ENCODE measurements at places on chromosomes 4 and X.

GRCh38 chrX:44903107-44903506 lies 30.1 kb downstream of the KDM6A start:
- no peak for DNase-seq

DNA sequence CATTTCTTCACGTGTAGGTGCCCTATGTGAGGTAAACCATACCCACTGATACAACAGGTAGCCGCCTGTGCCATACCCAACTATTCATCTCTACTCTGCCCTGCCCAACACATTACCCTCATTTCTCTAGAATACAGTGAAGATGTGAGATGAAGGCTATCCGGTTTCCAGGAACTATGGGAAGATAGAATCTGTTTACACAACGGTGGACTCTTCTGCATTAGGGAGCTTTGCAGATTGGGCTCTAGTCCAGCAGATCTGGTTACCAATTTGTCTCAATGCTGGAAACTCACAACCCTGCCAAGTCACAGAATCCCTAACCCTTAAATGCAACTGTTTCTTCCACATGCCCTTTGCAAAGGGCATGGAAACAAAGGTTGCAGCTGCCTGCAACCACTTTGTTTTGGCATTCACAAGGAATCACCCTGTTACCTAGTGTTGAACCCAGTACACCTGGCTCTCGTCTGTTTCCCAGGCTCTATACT lies 6.4 kb upstream of the SLAIN2 start:
- no peak for DNase-seq

DNA sequence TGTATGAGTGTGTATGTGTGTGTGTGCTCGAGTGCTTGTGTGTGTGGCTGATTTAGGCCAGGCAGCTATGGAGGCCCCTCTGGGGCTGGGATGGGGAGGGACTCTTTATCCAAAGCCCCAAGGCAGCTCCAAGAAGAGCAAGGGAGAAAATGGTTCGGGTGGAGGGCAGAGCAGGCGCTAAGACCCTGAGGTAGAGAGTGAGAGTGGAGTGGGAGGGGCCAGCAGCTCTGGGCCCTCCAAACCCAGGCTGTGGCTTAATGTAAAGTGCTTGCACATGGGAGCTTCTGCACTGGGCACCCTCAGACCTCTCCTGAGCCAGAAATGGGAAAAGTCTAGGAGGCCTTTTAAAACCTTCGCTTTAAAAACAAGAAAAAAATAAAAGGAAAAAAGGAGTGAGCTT lies 233.5 kb upstream of the PSAPL1 start:
- no peak for DNase-seq

- no peak for DNase-seq
Observed at GRCh38 chr4:84778041-84778440, 188.4 kb downstream of the WDFY3 start.

DNA sequence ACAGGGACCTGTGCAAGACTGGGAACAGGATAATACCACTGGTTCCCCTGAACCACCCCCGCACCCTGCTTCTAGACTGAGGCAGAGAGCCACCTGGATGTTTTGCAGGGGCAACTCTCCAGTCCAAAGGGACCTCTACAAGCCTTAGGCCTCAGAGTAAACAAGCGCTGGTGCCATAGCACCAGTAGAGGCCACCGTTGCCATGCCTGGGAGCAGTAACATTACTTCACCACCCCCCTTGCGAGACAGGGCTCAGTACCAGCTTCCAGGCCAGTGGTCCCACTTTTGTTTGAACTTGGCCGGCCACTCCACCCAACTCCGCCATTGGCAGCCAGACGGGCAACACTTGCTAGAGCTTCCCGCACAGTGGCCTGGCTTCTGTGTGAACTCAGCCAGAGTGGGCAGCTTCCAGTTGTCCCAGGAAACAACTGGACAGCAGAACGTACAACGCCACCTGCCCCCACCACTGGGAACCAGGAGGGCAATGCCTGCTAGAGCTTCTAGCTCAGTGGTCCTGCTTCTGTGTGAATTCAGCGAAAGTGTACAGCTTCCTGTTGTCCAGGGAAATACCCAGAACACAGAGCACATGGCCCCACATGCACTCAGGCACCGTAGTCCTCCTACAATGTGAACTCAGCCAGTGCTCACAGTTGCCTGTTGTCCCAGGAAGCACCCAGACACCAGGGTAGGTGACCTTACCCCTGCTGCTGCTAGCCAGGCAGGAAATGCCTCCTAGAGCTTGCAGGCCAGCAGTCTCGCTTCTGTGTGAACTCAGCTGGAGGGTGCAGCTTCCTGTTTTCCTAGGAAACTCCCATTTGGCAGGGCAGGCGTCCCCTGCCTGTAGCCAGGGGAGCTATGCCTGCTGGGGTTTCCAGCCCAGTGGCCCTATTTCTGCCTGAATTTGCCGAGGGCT lies 39.9 kb upstream of the PCDH19 start:
- DNase-seq: no peak

GRCh38 chr4:122912810-122913575 lies 9.4 kb downstream of the NUDT6 start:
- DNase-seq: no peak

GRCh38 chr4:100679926-100680325 lies 162.1 kb upstream of the EMCN start:
- DNase-seq: no peak

DNA sequence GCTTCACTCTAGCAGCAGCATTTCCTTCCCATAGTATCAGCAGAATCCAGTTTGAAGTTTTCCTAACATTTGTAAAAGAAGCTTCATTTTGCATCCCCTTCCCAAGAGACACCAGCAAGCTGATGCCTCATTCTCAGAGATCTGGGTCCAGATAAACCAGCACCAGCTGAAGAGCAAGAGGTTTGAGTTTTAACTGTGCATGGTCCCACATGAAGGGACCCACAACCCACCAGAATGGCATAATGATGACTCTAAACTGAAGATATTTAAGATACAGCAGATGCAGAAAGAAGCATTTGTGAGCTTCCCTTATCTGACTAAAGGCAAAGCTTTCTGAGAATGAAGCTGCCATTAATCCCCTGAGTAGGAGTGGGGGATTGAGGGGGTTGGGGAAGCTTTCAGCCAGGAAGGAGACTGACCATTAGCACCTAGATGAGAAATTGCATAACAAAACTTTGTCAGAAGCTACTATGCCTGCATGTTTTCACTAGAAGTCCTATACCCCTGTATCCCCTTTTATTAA lies 18.6 kb downstream of the NUDT6 start:
- DNase-seq: no peak

DNA sequence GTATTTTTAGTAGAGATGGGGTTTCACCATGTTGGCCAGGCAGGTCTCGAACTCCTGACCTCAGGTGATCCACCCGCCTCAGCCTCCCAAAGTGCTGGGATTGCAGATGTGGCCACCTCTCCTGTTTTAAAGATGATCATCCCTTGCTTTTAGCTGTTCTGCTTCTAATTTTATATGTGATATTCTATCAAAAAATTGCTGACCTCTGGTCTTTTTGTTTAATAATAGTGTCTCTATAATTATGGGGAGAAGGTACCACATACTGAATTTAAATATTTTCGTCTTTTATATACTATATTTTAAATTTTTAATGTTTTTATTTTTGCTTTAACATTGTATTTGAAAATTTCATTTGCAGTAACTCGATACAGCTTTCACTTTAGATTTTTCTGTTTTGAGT lies 15.6 kb downstream of the USP9X start:
- no peak for DNase-seq

- peak; percentile 9 for DNase-seq
Observed at GRCh38 chrX:34638116-34638515, 19.0 kb downstream of the TMEM47 start.

GRCh38 chr4:6917461-6918271 lies 8.0 kb downstream of the TBC1D14 start:
- DNase-seq: no peak

All from CMK (cell line).